CD4-positive, alpha-beta T cell treated with Interleukin-12 subunit alpha and Interleukin-12 subunit beta, for 1 hour (primary cell): ENCODE measurements at places on chromosomes 4 and X.

DNA sequence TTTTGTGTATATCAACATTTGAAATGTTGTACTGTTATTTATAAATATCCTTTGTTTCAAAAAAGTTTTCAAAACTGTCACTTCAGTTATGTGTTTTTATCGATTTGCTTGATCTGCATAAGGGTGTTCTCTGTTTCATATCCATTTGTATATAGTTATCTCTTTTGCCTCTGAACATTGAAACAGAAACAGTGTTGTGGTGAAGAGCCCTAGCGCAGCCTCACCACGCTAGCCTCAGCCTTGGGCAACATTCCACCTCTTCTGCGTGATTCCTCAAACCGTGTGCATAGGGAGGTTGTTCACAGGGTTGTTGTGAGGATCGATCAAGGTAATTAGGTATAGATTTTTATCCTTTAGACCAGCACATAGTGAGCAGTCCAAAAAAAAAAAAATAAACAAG lies 287.0 kb upstream of the GALNT7 start:
- DNase-seq, result no peak

GRCh38 chr4:159937595-159937994 lies 834.7 kb downstream of the RAPGEF2 start:
- no peak for DNase-seq

- no peak for DNase-seq
These were observed 174.3 kb upstream of the ANXA10 start for GRCh38 chr4:167918077-167918476.

DNA sequence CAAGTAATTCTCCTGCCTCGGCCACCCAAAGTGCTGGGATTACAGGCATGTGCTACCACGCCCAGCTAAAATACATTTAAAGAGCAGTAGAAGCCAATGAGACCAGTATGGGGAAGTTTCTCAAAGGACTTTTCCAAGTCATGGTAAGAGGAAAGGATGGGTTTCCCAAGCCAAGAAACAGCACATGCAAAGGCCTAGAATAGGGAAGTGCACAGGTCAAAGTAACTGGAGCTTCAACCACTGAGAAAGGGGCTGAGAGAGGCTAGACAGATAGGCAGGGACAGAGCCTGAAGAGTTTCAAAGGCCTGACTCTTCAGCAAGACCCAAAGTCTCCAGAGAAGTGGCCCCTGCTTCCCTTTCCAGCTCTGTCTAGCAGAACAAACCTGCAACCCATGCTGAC lies 162.1 kb downstream of the CORIN start:
- DNase-seq, result no peak

- DNase-seq, result no peak
These were observed 3.2 kb downstream of the MAOB start for GRCh38 chrX:43878906-43879526.

DNA sequence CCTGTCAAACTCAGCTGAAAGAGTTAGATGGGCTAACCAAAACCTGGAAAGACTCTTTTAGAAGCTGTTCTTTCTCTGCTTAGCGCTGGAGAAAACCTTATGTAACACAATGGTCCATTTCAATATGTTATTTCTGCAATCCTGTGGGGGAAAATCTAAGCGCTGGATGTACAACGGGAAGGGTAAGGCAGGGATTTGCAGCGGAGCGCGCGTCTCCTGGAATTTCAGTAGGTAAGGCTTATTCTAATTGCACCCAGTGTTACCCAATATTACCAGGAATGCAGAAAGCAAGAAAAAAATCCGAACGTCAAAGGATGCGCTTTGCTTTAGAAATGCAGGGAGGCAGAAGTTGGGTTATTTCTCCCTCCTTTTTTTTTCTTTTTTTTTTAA lies 2.0 kb downstream of the HS3ST1 start:
- DNase-seq, result no peak

DNA sequence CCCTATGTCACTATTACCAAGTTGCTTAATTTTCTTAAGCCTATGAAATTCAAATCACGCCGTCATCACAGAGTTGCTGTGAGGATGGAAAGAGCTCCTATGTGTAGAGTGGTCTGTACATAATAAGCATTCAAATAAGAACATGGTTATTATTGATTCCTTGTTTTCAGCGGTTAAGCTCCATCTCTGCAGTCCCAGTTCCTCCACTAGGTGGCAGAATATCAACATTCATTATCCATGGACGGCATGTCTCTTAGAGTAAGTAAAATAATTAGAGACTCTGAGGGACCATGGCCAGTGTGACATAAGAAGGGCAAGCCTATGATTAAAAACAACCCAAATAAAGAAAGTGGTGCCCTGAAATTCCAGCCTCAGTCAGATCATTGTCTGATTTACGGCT lies 132.5 kb upstream of the NHS start:
- peak; percentile 15 for DNase-seq

- no peak for DNase-seq
These were observed 15.2 kb downstream of the ADRA2C start for GRCh38 chr4:3781193-3781886.

GRCh38 chr4:48879561-48880442 lies 26.8 kb downstream of the OCIAD2 start:
- DNase-seq, result no peak

GRCh38 chrX:11530621-11531020 lies 135.1 kb downstream of the ARHGAP6 start:
- DNase-seq, result no peak

DNA sequence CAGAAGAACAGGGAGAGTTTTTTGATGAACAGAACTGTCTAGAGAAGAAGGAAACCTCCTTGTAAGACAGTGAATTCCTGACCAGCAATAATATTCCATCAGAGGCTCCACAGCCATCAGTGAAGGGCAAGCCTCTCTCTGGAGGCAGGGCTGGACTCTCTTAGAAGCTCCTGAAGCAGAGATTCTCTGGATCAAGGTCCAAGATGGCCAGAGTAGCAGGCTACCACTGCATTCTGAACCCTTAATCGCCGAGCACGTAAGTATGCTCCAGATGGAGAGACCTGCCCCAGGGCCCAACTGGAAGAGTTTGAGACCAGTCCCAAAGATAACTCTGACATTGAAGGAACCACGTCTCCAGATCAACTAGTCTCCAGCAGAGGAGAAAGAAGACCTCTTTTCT lies 16.4 kb downstream of the GABRE start:
- DNase-seq, result no peak

GRCh38 chr4:6033381-6033780 lies 15.2 kb upstream of the C4orf50 start:
- no peak for DNase-seq

GRCh38 chr4:159706704-159707103 lies 603.8 kb downstream of the RAPGEF2 start:
- DNase-seq, result no peak

DNA sequence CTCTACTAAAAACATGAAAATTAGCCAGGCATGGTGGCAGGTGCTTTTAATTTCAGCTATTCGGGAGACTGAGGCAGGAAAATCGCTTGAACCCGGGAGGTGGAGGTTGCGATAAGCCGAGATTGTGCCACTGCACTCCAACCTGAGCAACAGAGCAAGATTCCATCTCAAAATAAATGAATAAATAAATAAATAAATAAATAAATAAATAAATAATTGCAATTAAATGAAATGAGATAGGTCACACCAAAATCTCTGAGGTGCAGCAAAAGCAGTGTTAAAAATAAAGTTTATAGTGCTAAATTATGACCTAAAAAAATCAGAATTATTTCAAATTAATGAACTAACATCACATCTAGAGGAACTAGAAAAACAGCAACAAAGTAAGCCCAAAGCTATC lies 13.6 kb upstream of the CYLC1 start:
- no peak for DNase-seq

GRCh38 chrX:3465017-3465416 lies 118.6 kb upstream of the MXRA5 start:
- no peak for DNase-seq

DNA sequence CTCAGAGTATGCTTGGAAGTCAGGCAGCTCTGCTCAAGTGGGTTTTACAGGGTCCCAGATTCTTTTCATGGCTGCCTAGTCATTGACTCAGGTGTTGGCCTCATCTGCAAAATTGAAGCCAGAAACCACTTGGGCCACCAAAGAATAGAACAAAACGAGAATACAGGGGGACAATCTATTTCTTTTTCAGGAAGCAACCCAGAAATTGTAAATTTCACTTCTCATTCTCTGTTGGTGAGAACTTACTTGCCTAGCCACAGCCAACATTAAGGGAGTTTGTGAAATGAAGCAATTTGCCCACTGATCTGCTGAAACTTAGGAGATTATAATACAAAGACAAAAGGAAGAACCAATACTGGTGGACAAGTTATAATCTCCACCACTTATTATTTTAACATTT lies 8.6 kb upstream of the TKTL2 start:
- DNase-seq, result no peak

- DNase-seq, result no peak
These were observed 78.0 kb downstream of the HCCS start for GRCh38 chrX:11189097-11189496.

DNA sequence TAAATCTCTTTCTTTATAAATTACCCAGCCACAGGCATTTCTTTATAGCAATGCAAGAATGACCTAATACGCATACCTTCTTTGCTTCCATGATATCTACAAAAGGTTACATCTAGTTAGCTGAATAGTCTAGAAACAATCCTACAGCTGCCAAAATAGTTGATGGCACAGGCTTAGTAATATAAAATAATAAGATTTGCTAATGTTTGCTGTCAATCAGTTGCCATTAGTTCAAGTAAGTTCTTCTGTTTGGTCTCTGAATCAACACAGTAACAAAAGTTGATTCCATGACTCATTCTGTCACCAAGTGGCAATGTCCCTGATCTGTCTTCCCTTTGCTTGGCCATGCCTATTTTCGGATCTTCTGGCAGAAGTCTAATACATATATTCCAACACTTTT lies 470.2 kb downstream of the SPRY1 start:
- no peak for DNase-seq

DNA sequence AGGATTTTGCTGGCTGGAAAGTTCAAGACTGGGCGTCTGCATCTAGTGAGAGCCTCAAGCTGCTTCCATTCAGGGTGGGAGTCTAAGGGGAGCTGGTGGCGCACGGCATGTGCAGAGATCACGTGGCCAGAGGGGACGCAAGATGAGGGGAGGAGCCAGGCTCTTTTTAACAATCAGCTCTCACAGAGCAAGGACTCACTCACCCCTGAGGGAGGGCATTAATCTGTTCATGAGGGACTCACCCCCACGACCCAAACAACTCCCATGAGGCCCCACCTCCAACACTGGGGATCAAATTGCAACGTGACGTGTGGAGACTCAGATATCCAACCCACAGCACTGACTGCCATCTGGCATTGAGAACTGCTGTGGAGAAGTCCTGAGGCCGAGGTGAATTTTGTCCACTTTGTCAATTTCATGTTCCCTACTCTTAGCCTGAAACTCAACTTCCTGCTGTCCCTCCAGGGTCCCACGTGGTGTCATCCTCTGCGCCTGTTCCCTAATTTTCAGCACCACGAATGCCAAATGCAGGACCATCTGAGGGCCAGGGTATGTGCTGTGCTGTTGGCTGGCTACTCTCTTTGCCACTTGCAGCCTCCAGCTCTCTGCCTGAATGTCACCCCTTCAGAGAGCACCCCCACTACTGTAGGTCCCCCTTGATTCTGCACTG lies 5.6 kb downstream of the ZFP92 start:
- DNase-seq, result no peak

DNA sequence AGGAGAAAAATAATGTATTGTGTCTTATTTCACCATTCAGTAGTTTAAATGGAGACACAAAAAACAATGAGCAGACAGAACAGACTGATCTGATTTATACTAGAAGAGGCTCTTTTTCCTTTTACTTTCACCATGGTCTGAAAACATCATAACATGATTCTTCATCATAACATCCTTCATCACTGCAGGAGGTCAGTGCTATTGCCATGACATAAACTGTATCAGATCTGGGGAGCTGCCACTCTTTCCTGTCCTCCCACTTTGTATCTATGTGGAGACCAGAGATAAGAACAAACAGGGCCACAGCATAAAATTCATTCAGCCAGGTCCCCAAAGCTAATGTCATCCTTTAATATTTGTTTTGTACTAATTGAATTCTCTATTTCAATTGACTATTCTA lies 25.2 kb downstream of the SOD3 start:
- DNase-seq, result no peak

DNA sequence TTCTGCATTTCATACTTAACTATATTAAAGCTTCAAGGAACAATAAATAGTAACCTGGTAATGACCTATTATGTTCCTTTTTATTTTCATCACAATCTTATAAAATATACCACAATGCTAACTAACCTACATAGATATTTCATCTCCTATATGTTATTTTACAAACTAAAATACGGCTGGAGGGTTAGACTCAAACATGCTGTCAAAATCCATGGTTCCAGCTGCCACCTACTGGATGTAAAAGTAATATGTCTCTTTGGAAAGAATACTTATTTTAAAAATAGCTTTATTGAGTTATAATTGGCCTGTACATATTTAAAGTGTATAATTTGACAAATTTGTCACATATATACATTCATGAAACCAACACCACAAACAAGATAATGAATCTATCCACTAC lies 15.0 kb downstream of the RGN start:
- DNase-seq, result peak; percentile 7

DNA sequence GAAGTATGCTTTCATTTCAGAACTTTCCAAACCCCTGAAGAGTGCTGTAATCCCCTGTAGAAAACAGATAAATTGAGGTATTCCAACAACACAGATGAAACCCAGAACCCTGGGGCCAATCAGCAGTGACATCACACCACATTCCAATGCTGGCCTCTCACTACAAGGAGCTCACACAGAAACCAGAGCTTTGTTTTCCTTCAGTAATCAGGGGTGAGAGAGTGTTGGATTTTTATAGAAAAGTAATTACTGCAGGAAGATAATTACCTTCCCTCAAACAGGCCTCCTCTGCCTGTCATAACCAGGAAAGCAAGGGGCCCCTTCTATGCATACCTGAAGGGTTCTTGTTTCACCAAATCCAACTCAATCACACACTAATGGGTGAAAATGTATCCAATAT lies 246.2 kb downstream of the SCFD2 start:
- DNase-seq, result no peak

GRCh38 chr4:81165861-81166430 lies 49.1 kb downstream of the PRKG2 start:
- no peak for DNase-seq

- no peak for DNase-seq
These were observed 4.1 kb downstream of the ARMCX2 start for GRCh38 chrX:101655534-101655933.

- DNase-seq, result no peak
These were observed 14.7 kb upstream of the CBR4 start for GRCh38 chr4:169024762-169025161.

DNA sequence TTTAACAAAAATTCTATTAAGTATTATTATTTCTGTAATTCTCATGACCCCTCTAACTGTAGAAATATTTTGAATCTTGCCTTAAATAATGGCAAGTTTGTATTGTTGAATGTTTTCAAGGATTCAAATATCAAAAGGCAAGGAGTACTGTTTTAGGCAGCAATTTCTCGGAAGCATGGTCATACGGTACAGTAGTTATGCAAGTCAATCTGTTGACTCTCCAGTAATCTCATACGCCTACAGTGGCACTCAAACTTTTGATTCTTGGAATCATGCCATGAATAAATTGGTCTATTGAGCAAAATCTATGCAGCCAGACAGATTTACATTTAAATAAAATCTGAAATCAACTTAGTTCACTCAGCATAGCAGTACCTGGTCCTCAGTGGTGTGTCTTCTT lies 139.6 kb upstream of the FAM47C start:
- DNase-seq, result no peak
